ENCODE measurements at places on chromosomes 6 and 20.

DNA sequence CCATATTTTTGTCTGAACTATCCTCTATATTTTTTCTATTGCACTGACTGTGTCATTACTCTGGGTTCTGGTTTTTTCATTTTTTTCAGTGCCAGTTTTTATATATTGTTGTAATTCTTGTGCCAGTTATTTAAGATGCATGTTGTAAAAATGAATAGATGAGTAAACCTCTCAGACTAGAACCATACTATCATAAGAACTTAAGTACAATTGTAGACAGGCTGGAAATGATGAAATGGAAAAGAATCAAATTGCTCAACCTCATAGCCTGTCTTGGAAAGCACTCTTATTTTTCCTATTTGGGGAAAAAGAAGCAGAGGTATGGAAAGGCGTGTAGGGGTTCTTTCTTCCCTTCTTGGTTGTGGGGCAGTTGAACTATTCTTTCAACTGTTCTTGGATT, 30.2 kb downstream of the PANK2 start:
- DNase-seq = no peak

DNA sequence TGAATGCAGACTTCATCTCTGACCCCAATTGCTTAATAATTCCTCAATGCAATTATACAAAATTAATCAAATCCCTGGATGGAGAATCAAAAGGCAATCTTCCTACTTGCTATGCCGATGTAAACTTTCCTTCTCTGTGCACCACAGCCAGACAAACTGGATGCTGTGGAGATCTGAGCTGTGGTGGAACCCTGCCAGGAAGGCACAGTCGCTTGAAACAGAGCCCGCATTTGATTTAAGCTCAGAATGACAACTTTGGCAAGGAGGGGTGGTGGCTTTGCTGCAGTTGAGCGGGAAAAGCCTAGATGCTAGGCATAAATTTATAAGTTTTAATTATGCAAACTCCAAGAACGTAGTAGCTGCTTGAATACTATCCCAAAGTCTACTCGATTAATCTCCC, 190.8 kb downstream of the MTFR2 start:
- no peak for DNase-seq

DNA sequence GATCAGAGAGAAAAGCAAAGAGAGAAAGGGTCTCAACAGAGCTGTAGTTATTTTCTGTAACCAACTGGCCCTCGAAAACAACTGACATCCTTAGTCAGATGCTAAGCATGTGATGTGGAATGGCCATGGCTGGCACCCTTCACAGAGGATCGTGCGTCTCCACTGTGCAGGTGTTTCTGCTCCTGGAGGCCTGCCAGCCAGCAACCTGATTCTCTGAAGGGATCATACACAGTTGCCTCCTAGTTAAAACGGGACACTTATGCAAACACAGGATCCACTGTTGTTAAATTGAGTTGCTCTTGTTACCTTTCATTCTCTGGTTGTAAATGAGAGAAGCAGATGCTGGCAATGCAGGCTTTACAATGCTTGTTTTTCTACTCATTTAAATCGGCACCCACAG, 148.5 kb downstream of the HDGFL1 start:
- no peak for DNase-seq

GRCh38 chr20:62477669-62478455, 2.1 kb upstream of the GATA5 start:
- DNase-seq = no peak

- no peak for DNase-seq
Measured at GRCh38 chr6:57303931-57304681, 13.3 kb upstream of the PRIM2 start.

GRCh38 chr6:38924791-38925509, 123.6 kb upstream of the GLP1R start:
- DNase-seq = no peak

GRCh38 chr6:155340464-155341129, 26.3 kb upstream of the TFB1M start:
- DNase-seq = no peak

GRCh38 chr6:21228411-21228810, 365.1 kb upstream of the SOX4 start:
- DNase-seq = no peak

DNA sequence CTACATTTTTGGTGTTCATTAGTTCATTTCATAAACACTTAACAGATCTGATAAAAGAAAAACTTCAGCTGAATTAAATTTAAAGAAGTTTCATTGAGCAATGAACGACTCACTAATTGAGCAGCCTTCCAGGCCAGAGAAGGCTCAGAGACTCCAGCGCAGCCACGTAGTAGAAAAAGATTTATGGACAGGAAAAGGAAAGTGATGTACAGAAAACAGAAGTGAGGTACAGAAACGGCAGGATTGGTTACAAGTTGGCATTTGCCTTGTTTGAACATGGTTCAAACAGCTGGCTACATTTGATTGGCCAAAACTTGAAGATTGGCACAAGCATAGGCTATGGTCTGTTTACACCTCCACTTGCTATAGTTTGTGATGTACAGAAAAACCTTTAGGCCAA, 166.3 kb upstream of the DTNBP1 start:
- DNase-seq = no peak

DNA sequence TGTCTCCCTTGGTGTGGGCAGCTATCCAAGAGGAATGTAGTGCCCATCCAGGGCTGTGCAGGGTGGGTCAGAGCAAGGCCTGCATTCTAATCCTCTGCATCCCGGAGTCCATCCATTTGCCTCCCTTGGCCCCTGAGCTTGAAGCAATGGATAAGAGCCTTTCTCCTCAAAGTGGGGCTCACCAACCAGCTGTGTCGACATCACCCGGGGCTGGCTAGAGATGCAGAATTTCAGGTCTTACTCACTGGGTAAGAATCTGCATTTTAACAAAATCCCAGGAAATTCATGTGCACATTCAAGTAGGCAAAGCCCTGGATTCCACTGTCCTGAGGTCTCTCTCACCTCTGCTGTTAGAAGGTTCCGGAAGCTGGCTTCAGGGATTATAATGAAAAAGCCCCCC, 95.3 kb downstream of the MDGA1 start:
- DNase-seq = no peak

DNA sequence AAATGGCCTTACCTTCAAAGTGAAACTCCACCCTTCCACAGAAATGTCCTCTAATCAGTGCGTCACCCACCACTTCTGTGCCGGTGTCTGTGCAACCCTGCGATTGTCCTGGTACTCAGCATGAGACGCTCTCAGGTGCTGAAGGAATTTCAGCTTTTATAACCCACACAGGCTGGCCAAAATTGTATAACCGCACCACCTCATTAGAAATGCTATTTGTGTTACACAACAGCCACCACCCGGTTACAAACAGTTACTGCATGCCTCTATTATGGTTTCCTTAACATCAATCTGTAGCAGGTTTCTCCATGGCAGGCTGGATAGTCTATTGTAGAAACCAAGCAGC, 51.5 kb downstream of the SLC23A2 start:
- DNase-seq = no peak

DNA sequence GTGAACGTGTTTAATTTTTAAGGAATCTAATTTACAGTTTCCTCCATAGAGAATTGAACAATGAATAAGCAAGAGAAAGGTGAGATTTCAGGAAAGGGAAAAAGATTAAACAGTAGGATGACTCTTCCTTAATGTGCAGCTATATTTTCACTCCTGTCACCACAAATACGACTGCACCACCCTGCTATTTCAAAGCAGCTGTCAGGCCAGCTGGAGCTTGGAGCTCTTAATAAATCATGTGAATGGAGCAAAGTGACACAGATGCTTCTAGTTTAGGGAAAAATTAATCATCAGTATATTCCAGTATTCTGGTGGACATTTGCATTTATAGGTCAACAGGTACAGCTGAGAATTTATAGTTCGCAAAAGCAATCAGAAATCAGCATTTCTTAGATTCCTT, 56.5 kb upstream of the PKIB start:
- DNase-seq = no peak
